HT-29 (cell line): ENCODE measurements at places on chromosomes 2 and 18. TPM values are rescaled to one million over a fixed set of nuclear protein-coding genes. Genes with fewer than 3 reads are reported as not detected.
A peak's percentile ranks its signal among the peaks of the same experiment; 100 is the strongest.

DNA sequence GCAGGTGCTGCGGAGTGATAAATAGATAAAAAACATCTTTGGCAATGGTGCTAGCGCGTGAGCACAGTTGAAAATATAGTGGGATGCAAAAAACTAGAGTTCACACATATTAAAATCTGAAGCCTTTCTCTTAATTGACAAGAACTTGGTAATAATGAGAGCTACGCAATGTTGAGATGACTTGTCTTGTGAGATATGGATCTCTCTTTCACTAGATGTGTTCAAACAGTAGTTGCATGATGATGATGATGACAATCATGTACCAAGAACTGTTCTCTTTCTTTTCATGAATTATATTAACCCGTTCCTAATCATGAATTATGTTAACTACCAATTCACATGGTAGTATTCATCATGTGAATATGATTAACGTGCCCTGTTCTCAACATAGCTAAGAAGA is 81.1 kb downstream of the DYNAP start:
- no peak for DNase-seq

The SULT1C2 gene
- total RNA-seq, result not detected in 2 replicates

DNA sequence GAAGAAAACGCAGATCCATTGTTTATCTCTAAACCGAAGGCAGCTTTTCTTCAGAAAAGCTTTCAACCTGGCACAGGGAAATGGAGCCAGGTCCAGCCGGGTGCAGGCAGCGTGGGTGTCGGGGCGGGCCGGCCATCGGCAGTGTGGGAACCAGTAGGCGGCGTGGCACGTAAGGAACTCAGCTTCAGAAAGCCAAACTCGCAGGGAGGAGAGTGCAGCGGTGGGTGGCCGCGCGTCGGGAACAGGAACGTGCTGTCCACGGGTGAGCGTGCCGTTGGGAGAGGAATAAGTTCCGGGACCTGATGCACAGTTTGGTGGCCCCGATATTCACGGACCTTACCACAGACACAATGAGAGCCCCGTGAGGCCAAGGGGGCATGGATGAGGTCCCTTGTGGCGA is 270.4 kb downstream of the TWIST2 start:
- no peak for DNase-seq

GRCh38 chr2:23404426-23404825 is 19.4 kb downstream of the KLHL29 start:
- peak; percentile 72 for DNase-seq

DNA sequence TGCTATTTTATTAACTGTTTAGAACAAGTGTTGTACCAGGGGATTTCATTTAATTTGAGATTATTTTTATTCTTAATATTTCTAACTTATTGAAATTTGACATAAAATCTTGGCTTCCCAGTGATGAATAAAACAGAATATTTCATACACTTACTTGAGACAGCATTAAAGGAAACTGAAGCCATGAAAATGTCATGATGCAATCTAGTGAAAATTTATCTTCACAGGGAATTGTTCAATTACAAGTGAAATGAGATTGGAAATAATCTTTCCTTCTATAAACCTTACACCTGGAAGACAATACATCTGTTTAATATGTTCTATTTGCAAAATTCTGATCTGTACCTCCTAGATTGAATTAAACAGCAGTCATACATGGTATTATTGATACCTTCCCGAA is 511.0 kb upstream of the CDH7 start:
- no peak for DNase-seq

DNA sequence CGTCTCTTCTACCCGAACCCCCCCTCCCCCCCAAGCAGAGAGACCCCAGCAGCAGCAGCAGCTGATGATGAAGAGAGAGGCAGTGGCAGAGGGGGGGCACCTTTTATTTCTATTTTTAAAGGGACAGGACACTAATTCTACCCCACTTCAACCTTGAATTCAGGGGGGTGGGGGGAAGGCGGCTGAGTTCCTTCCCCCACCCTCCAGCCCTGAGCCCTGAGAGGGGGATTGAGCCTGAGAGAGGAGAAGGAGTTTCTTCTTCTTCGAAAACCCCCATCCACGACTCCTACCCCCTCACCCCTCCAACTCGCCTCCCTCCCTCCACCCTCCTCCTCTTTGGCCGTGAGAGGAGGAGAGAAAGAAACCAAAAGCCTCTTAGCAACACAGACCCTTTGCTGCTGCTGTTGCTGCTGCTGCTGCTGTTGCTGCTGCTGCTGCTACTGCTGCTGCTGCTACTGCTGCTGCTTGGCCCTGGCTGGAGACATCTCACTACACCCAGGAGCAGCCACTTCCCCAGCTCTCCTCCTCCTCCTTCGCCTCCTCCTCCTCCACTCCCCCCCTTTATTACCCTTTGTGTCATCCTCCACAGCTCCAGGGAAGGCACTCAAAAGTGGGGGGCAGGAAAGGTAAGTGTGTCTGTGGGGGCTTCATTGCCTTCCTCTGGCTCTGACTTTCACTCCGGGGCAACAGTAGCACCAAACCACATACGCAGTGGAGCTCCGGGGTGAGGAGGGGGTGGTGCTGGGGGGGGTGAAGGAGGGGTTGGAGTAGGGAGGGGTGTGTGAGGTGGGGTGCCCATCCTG is at the start of gene MBD5:
MBD5 (plus strand) TSS at position 33 of the 803 bp plus-strand sequence.
- DNase-seq, result peak; percentile 35
